AG09319 (cell line): ENCODE measurements at places on chromosomes 3 and 15.
A peak's percentile ranks its signal among the peaks of the same experiment; 100 is the strongest.

DNA sequence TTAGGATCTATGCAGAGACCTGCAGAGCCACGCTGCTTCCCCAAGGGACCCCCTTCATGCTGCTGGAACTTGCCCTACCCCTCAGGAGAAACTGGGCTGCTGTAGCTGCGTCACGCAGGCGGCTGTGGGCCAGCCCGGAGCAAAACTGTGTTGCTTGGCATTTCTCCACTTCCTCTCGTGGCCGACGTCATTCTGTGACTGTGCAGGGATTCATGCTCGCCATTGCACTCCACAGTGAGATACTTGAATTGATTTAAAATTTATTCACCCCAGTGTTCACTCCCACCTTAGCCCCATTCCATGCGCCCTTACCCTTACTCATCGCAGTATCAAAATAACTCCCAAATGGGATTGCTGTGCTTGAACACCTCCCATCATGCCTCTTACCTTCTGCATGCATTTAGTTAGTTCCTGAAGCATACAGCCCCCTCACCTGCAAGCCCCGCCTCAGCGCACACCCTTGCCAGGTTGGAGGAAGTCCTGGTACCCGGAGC, 45.7 kb downstream of the TMEM44 start:
- DNase-seq: no peak

DNA sequence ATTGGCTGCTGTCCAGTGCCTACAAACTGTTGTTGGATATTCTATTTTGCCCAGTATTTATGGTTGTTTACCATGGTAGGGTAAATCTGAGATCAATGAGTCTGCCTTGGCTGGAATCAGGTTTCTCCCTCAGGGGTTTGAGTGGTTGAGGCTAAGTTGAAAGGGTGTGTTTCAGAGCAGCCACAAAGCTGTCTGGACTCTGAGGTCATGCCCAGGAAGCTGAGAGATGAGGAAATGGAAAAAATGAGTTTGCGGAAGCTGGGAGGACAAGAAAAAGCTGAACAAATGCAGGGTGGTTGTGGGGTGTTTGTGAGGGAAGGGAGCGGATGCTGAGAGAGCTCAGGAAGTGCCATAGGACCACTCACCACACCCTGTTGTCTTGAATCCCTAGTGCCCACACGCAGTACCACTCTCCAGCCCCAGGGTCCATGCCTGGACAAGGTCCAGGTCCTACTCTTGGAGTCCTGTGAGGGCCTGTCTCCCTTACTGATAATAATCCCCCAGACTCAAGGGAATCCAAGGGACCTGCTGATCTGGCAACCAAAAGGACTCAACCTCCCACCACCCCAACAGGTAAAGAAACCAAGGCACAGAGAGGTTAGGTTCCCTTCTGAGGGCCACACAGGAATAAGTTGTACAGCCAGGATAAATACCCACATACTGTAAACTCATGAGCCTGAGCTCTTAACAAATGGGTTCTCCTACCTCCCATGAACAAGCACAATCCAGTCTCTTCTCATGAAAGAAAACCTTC, 81.6 kb downstream of the PPCDC start:
- DNase-seq: peak; percentile 82

- DNase-seq: no peak
Measured at GRCh38 chr3:94481226-94481898, 418.5 kb downstream of the NSUN3 start.

- DNase-seq: no peak
Measured at GRCh38 chr3:76661527-76662250, 378.2 kb upstream of the ROBO2 start.

DNA sequence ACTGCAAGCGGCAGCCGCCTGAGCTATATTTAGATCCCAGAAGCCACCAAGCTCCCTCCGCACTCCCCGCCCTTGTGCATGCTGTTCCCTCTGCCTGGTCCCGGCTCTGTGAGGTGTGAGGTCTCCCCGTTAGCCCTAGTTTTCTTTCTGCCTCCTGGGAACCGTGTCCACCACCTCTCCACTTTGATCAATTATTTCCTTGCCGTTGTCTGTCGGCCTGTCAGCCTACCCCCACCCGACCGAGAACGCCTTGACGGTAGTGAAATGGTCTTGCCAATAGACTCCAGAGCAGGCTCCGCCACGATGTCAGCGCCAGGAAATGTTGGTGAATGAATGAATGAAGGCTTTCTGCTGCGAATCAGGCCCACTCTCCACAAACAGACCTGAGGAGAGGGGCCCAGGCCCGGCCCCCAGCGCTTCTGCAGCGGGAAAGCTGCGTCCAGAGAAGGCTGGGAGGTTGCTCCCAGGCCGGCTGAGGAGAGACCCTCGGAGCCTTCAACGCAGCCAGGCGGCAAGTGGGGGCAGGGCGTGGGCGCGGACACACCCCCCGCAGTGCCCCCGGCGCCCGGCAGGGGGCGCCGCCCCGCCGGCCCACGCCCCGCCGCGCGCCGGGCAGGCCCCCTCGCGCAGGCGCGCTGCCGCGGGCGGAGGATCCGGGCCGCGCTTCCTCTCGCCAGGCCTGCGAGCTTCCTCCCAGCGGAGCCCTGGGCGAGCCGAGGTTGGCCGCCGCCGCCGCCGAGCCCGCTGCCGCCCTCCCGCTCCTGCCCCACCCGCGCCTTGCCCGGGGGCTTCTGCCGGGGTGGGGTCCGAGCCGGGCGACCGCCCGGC, at the start of gene CSK:
Gene CSK, plus strand, starts transcription at position 650 of the 828 bp plus-strand sequence. CDS start 16,218 bp downstream, outside the sequence.
- DNase-seq: no peak

DNA sequence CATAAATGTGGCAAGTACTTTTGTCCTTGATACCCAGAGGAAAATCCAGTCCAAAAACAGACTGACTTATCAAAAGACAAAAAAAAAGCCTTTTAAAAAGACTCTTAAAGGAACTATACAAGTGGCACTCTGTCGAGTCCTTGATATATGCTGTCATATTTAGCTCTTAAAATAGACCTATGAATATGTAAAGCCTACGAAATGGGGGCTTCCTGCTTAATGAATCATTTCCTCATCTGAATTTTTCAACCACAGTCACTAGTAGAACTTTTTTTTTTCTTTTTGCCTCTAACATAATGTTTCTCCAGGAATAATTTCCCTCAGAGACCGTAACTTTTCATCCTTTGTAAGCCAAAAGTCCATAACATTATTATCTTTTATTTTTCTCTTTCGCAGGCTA, 95.8 kb downstream of the P3H2 start:
- no peak for DNase-seq

GRCh38 chr3:73653877-73654276, 29.1 kb upstream of the PDZRN3 start:
- no peak for DNase-seq

DNA sequence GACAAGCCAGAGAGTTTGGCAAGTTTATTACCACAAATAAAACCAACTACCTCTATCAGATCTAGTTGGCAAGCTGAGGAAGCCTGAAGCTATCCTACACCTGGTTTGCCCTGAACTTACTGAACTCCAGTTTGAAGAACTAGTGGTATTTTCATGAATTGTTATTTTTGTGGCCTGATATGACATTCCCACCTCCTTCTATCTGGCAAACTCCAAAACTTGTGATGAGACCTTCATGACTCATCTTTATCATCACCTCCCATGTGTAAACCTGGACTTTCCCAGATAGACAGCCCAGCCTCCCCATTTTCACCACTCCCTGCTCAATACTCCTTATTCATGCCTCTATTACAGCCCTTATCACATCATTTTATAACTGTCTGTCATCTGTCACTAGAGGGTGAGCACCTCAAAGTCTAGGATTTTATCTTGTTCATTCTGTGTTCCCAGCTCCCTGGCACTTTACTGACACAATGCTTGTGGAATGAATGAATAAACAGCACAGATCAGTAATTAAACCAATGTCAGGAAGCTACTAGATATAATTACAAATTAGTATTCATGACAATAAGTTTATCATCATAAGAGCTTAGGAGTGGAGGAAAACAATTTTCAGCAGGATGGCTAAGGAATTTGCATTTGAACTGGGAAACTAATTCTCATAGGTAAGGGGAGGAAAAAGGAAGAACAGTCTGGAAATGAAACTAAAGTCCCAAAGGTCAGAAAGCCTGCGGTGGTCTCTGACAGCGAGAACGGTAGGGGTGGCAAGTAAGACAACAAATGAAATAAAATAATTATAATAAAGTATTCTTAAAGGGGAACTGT, 13.2 kb upstream of the TRANK1 start:
- no peak for DNase-seq

DNA sequence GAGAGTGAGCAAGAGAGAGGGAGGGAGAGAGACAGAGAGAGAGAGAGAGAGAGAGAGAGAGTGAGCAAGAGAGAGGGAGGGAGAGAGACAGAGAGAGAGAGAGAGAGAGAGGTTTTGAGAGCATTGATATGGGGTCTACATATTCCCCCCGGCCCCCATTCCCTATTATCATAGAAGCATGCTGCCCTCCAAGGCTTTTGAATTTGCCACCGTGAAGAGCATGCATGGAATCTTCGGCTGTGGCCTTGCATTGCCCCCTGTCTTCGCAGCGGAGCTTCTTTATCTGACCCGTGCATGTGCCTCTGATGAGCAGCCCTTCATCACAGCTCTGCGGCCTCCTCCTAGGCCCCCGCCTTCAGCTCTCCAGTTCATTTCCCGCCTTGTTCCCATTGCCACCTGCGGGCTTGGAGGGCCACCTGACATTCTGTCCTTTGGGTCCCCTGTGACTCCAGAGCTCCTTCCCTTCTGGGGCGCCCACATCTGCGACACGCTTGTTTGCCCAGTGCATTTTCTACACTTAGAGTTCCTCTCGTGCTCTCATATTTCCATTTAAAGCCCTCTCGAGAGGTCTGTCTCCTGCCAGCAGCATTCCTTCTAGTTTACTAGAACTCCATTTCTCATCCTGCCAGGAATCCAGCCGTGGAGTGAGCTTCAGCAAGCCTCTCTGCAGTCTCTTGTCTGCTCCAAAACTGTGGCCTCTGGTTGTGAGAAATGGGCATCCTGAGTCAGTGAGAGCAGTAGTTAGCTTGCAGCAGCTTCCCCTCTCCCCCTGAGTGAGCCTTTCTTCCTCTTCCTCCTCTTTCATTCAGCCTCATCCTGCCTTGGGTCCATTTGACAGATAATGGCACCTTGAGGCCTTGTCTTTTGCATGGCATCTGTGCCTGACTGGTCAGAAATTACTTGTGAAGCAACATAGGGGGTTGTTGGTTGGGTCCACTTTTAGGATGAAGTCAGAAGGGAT, 25.3 kb downstream of the LPP start:
- DNase-seq: peak; percentile 36

DNA sequence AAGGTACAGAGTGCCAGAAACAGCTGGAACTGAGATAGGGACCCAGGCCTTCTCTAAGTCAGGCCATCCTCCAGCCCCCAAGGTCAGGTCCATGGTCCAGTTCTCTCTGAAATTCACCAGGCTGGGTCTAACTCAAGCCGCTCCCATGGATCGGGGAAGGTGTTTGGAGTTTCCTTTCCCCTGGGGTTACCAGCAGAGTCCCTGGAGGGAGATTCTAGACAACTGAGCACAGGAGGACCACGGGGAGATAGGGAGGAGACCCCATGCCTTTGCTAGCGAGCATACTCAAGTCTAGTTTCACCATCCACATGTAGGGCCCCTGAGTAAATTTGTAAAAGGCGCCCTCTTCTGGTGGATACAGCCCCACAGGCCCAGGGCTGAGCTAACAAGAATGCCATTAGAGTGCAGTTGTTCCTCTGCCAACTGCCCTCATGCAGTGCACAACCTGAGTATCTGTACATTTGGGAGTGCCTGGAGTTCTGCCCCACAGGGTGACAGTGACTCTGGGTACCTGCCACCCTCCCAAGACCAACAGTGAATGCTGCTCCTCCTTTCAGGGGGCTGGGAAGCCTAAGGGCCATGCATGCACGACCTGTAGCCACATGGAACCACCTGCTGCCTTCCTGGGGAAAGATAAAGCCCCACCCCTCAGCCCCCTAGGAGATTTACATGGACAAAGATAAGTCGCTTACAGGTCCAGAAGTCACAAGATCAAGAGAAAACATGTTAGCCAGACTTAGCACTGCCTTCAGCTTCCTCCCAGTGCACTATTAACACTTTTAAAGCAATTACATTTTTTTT, 89.0 kb downstream of the IQSEC1 start:
- DNase-seq: peak; percentile 30

DNA sequence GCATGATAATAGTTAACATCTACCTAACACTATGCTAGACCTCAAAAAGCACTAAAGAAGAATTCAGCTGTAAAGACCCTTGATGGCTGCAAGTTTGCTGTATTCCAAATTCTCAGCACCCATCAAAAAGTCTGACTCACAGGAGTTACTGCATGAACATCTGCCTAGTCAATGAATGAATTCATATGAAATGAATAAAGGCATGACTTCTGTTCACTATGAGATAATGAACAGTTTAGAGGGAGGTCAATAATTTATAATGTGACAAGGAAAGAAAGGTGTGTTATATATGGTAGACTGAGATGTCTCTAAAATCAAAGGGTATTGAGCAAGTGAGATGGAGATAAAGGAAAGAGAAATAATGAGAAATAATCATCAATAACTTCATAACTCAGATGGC, 508.2 kb upstream of the TGFBR2 start:
- DNase-seq: no peak

- DNase-seq: peak; percentile 35
Measured at GRCh38 chr3:170205302-170205701, 16.9 kb upstream of the PRKCI start.

- DNase-seq: no peak
Measured at GRCh38 chr3:158789592-158789991, 12.3 kb upstream of the MFSD1 start.
